AG04450 (cell line): ENCODE measurements at places on chromosomes 1 and 21. TPM values are rescaled to one million over a fixed set of nuclear protein-coding genes. Genes with fewer than 3 reads are reported as not detected.

DNA sequence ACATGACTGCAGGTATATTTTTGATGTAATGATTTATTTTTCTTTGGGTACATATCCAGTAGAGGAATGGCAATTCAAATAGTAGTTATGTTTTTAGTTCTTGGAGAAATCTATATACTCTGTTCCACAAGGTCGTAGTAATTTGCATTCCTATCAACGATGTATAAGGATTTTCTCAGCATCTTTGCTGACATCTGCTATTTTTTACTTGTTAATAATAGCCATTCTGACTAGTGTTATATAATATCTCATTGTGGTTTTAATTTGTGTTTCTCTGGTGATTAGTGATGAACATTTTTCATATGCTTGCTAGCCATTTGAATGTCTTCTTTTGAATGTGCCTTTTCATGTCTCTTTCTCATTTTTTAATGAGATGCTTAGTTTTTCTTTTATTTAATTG is 292.1 kb upstream of the RGS18 start:
- no peak for DNase-seq

DNA sequence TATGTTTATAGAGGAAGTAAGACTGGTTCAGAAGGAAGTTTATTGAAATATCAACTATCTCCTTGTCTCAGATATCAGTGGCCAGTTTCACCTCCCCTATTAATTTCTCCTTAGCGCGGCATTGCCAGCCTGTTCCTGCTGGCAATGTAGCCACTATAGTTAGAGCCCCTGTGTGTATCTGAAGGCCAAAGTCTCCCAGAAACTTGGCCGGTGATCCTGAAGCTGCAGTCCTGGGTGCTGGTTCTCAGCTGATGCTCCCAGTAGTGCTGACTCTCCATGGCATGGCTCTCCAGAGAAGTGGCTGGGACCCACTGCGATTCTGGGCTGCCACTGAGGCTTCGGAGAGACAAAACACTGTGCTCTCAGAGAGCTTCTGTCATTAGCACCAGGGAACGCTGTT is 59.9 kb downstream of the TNN start:
- no peak for DNase-seq

DNA sequence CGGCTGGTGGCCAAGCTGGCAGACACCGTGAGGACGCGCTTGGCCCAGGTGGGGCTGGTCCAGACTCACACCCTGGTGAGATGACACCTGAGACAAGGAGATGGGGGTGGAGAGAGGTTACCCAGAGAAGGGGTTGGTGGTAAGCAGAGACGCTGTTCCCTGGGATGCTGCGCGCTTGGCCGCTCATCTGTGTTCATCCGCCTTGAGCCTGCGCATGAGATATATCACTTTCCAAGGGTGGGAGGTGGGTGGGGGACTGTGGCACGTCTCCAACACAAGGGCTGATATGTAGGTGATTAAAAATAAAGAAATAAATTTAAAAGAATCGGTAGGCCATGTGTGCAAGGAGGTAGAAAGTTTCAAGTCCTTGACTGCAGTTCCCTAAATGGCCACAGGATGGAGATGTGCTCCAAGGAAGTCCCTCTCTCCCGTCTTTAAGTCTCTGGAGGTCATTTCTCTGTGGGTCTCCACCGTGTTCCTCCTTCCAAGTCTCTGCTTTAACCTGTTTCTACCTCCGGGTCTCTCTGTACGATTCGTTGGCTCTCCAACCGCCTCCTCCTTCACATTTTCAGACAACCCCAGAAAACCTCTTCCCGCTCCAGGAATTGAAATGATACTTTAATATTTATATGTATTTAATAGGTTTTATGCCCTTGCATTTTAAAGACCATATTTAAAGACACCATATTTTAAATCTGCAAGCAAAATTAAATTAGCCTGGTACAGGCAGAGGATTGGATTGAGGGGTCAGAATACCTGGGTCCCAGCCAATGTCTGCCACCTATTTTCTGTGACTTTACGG is 4.5 kb downstream of the TTC24 start:
- DNase-seq, result peak; percentile 72

- DNase-seq, result no peak
Measured at GRCh38 chr1:203465948-203466347, 9.7 kb upstream of the PRELP start.

DNA sequence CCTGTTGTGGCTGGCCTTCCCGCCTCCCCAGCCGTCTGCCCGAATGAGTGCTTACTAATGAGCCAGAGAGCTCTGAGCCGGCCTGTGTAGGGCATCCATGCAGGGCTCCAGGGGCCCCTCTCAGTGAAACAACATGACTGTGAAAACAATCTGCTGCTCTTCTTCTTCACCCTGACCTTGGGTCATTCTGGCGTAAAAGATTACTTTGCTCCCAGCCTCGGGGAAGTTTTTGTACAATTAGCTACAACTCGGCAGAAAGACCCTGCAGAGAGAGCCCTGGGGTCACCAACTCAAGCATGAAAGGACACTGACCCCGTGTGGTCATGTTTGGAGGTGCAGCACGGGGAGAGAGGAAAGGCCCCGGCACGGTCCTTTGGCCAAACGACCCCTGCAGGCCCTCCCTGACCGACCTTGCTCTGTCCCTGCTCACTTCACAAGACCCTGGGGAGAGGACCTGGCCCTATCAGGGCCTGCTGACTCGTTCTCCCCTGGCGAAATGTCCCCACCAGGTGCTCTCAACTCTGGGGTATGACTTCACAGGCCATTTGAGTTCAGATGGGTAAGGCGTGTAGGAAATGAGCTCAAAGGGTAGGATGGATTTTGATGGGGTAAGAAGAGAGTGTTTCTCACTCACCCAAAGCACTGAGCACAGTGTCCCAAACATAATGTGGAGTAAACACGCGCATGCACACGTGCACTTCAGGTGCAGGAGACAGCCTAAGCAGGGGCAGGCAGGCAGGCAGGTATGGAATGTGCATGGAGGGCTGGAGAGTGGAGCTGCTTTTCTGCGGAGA is 22.9 kb upstream of the FAM20B start:
- DNase-seq, result peak; percentile 32

DNA sequence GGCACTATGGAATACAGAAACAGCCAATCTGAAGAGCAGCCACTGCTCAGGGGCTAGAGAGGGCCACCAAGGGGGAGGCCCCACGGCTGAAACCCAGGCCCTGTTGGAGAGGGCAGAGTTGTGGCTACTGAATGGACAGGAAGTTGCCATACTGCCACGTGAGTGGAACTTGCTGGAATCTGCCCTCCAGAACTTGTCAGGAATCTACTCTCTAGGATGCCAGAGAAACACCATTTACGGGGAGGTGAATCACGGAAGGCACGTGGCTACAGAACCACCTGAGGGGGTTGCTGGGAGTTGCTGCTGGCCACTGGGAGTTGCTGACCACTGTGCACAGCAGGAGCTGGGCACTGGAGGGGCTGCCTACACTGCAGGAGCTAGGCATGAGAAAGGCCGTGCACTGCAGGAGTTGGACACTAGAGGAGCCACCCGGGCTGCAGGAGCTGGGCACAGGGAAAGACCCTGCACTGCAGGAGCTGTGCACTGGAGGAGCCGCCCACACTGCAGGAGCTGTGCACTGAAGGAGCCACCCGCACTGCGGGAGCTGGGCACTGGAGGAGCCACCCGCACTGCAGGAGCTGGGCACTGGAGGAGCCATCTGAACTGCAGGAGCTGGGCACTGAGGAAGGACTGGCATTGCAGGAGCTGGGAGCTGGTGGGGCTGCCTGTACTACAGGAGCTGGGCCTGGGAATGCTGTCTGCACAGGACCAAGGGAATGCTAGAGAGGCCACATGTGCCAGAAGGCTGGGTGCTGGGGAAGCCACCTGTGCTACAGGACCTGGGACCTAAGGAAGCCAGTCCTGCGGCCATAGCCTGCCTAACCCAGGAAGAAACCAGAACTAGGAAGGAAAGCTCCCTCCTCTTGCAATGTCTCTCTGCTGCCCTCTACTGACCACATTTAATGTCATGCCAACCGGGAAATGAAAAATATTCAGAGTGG is 343.4 kb downstream of the MATN1 start:
- peak; percentile 45 for DNase-seq

GRCh38 chr1:74427681-74428080 is 84.7 kb downstream of the LRRC53 start:
- DNase-seq, result no peak

- DNase-seq, result no peak
Measured at GRCh38 chr1:170274131-170274501, 128.4 kb downstream of the NTMT2 start.

DNA sequence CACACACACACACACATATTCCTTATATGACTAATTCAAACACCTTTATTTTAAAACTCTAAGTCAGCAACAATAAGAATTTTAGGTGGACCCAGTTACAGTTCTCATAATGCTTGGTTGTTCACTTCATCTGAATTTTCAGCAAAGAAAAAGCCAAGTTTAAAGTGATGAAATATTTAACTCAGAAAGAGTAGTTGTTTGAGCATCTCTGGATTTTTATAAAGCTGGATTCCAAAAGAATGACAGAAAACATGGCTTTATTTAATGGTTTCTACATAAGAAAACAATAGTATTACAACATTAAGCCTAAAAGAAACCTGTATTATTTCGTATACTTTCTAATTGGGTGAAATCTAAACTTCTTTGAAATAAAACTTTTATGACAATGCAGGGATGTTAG is 54.2 kb upstream of the ADAMTS5 start:
- DNase-seq, result no peak

- DNase-seq, result no peak
Measured at GRCh38 chr1:29391362-29391880, 155.1 kb downstream of the PTPRU start.

The OR2T35 gene
- polyA plus RNA-seq, result not detected in 2 replicates

The OSCP1 gene
- polyA plus RNA-seq, result 7.9 and 8.1 TPM in 2 replicates
